Adrenal gland (tissue), 19 donors: ENCODE measurements at places on chromosomes 16 and 17. TPM values are rescaled to one million over a fixed set of nuclear protein-coding genes. Genes with fewer than 3 reads are reported as not detected.

The OR1F1 gene
- polyA plus RNA-seq: not detected

The PLEKHG4 gene
- polyA plus RNA-seq: 48.7 TPM

The ACSM5 gene
- polyA plus RNA-seq: 1.9 TPM

The KRTAP4-3 gene
- not detected for polyA plus RNA-seq

The WSCD1 gene
- 2.9 TPM for polyA plus RNA-seq
